Fibroblast of the aortic adventitia (primary cell): ENCODE measurements at places on chromosomes 2 and 18.

- no peak for DNase-seq
These were observed 173.1 kb downstream of the SEPTIN10 start for GRCh38 chr2:109440499-109441156.

- no peak for DNase-seq
These were observed 273.6 kb downstream of the SETBP1 start for GRCh38 chr18:44954257-44954656.

- DNase-seq = no peak
These were observed 6.8 kb downstream of the CPLX4 start for GRCh38 chr18:59311631-59312030.

DNA sequence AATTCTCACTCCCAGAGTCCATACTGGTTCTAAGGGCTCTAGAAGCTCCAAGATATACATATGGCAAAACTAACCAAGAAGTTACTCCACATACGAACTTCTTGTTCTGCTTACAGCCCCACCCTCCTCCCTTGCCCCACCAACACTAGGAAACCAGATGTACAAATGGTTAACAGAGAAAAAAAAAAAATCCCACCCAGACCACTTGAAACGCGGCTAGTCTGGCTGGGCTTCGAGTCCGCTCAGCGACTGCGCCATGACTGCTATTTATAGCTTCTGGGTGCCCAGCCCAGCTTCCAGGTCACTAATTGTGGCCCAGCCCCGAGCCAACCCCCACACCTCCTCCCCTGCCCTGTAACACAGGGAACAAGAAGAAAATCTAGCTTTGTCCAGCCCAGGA, 47.0 kb upstream of the IHH start:
- no peak for DNase-seq

GRCh38 chr18:48161911-48162698, 231.6 kb upstream of the SMAD2 start:
- DNase-seq = no peak

DNA sequence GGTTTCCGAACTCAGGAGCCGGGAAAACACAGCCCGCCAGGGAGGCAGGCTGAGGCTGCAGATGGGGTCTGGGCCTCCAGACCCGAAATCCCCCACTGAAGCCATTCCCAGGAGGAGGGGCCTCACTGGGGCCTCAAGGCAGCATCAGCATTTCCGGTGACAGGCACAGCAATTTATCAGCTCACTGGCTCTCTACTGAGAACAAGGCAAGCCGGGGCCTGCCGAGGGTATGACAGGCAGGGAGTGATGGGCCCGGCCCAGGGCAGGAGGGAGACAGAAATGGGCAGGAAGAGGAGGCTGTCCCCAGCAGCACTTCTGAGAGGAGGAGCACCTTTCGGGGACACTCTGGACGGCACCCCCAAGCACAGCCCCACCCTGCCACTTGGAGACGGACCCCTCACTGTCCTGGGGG, 12.5 kb downstream of the SDC1 start:
- DNase-seq = no peak

DNA sequence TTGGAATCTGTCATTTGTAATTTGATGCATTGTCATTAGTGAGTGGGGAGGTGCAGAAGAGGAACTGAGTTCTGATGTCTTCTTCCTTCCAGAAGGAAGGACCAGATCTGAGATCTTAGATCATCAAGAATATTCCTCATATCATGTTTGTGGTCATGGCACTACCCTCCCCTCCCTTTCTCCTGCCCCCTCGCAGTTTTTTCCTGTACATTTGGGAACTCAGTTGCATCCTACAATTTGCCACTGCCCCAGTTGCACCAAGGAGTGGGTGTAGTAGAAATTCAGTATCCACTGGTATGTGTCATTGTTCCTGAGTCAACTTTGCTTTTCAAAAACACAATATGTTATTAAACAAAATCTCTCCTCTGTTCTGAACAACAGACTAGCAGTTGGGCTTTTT, 26.6 kb upstream of the ACVR1 start:
- no peak for DNase-seq

- DNase-seq = no peak
These were observed 518.1 kb upstream of the VRK2 start for GRCh38 chr2:57528499-57528898.

- DNase-seq = no peak
These were observed 4.0 kb upstream of the FAM124B start for GRCh38 chr2:224405841-224406370.

GRCh38 chr2:171124541-171124940, 36.2 kb downstream of the TLK1 start:
- no peak for DNase-seq

DNA sequence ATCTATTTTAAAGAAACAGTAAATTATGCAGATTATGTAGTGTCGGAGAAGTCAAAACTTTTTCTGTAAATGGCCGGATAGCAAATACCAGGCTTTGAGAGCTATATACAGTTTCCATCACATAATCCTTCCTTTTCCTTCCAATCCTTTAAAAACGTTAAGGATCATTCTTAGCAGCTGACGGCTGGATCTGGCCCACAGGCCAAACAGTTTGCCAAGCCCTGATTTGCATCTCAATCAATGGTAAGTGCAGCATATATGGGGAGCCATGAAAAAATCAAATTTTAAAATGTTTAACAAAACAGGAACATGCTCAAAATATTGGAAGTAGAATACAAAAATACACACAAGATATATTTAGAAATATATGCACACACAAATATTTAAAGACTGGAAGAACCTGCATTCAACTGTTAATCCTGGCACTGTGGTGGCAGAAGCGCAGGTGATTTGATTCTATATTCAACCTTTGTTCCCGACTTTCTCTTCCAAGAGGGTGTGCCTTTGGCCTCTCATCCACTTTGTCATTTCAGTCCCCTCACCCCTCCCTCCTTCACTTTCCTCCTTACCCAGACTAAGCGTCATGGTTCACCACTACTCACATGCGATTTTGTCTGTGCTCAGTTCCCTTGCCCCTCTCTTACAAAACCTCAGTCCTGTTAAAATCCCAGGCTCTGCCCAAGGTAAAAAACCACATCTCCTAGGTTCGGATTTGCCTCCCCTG, 27.3 kb downstream of the NDUFA10 start:
- no peak for DNase-seq

DNA sequence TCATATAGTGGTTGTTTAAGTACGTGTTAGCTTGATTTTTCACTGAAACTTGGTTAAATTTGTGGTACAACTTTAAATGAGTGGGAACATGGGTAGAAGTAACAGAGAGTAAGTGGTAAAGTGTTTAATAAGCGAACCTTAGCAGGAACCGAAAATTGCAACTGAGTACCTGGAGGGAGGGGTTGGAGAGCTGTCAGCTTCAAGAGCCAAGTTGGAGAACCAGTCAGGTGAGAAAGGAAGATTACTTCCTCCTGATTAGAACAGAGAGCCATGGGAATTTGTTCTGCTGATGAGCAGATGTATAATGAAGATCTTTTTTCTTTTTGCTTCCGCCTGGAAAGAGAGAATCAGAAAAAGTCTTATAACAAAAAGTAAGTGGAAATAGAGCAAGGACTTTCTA, 158.4 kb upstream of the CDH7 start:
- DNase-seq = no peak
